ENCODE measurements at places on chromosomes 7 and 10.

DNA sequence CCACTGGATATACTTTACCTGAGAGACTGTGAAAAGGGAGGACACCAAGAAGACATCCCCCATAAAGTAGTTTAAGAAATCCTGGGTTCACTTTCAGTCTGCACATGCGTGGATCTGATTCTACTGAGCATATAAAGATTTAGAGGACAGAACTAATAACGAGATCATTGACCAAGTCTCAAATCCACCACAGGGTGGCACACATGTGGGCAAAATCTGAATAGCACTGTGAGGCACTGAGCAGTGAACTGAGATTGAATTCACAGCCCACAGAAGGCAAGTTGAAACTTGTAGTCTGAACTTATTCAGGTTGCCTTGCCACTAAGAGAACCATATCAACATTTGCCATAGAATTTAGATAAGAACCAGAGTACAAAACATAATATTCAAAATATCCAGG lies 818.6 kb downstream of the GRID1 start:
- DNase-seq: no peak

DNA sequence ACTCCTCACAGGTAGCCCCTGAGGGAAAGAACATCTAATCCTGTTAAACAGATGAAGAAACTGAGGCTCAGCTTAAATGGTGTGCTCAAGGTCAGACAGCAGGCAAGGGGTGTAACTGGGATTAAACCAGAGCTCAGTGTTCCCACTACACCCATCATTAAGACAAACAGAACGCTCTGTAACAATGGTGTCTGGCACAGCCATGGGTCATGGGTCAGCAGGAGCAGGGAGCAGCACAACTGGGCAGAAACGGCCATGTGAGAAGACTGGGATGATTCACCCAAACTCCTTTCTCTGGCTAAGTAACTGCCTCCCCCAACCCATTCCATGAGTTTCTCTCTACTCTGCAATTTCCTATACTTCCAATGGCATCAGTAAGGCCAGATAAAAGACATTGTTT lies 85.5 kb upstream of the PDE1C start:
- DNase-seq: no peak

GRCh38 chr7:76073335-76073990 lies 25.6 kb downstream of the MDH2 start:
- no peak for DNase-seq

GRCh38 chr10:120051671-120052070 lies 159.1 kb downstream of the SEC23IP start:
- DNase-seq: no peak

DNA sequence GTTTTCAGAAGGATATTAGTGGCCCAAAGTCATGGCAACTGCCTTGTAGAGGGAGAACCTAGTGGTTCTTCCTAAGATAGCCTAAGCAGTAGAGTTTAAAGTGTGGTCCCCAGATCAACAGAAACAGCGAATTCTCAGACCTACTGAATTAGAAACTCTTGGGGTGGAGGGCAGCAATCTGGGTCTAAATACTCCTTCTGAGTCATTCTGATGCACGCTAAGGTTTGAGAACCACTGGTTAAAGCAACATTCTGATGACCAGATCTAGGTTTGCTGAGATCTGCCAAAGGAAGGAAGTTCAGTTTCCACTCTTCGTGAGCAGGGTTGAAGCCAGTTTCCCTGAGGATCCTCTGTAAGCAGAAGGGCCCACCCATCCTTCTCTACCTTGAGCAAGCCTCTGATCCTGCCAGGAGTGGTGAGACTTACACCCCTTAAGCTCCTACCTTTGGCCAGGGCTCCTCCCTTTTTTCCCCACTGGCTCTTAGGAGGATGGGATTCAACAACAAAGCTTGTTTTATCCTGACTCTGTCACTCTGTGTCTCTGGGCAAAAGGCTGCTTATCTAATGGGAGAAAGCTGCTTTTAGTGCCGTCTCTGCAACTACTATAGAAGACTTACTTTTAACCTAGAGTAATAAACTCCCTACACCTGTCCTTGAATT lies 26.8 kb upstream of the TRUB1 start:
- DNase-seq: no peak

GRCh38 chr7:56092789-56093531 lies at the start of gene PHKG1:
Gene PHKG1 (minus strand): TSS chr7:56092952. CDS start chr7:56088941, 4,011 bp downstream.
- DNase-seq: no peak

GRCh38 chr7:148701414-148701813 lies 2.7 kb downstream of the CUL1 start:
- DNase-seq: peak; percentile 60

Measured in suppressor macrophage treated with lipopolysaccharide for 1 hour (primary cell).